GM12864 (cell line): ENCODE measurements at places on chromosomes 1 and 21.

DNA sequence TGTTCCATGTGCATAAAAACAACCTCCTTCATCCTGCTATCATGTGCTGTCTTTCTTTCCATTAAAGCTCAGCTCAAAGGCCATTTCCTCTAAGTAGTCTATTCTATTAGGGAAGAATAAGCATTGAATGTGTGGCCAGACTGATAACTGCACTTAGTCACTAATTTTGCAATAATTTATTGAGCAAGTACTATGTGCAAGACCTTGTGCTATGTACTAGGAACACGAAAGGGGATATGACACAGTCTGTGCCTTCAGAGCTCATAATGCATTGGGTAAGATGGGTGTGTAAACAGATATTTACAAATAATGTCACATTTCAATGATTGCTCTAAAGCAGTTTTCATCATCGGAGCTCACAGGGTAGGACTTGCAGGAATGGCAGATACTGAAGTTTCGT, 54.2 kb downstream of the NMNAT2 start:
- no peak for DNase-seq

DNA sequence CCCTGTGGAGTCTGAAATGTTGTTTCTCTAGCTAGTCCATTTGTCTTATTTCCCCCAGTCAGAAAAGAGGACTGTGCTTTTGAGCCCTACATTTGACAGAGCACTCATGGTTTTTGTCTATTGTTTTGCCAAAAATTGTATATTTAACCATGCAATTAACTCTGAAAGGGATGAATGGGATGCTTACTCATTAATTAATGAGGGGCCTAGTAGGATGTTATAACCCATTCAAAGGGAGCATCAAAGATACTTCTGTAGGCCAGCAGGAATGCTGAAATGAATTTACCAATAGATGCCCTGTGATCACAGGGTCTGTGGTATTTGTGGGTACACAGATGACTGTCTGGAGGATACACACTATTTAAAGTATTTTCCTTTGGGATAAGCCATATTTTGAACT, 147.7 kb downstream of the FCRL5 start:
- DNase-seq, result no peak

- no peak for DNase-seq
Measured at GRCh38 chr1:198747127-198747526, 108.3 kb downstream of the PTPRC start.

DNA sequence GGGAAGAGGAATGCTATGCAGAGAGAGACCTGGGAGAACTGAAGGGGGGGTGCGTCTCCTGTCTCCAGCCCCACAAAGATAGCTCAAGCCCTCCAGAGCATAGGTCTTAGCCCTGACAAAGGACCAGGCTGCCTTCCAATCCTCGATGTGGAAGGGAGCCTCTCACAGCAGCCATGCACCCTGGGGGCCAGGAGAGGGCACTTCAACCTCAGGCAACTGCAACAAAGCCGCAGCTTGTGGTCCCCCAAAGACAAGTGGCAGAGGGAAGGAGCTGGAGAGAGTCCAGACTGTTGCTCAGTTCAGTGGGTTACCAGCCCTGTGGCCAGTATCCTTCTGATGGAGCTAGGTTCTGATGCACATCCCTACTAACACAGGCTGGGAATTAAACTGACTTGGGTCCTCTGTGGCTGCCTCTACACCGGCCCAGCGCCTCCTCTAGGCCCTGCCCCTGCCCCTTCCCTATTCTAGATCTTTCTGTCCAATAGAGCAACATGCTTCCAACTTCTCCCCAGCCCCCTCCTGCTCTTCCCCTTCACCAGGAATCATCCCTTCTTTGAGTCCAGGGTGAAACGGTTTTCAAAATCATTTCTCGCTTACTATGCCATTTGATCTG, 100.7 kb upstream of the SPATA6 start:
- no peak for DNase-seq

DNA sequence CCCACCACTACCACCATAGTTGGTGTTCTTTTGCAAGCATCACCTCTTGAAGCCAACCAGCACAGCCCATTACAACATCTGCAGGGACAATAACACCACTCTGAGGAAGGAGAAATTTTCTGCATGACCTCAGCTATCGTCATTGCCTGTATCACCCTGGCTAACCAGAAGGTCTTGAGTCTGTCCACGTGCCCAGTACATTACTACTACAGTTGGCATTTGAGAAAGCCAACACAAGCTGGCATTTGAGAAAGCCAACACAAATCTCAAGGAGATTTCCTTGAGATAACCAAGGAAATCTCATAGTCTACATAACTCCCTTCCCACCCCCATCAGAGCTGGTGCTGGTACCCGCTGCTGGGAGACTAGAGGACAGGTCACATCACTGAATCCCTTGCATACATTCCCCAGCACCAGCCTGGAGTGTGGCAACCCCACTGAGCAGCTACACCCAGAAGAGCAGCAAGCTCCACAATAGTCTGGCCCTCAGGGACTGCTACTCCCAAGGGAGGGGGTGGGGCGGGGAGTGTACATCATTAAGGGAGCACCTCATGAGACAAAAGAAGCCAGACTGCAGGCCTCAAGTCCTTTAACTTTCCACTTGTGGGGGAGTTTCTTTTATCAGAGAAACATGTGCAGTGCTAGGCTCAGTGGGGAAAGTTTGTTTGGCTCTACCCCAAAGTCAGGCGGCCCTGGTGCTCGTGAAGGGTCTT, 46.0 kb upstream of the GUCA2A start:
- DNase-seq, result no peak

GRCh38 chr1:9143250-9143649, 14.3 kb upstream of the GPR157 start:
- no peak for DNase-seq

DNA sequence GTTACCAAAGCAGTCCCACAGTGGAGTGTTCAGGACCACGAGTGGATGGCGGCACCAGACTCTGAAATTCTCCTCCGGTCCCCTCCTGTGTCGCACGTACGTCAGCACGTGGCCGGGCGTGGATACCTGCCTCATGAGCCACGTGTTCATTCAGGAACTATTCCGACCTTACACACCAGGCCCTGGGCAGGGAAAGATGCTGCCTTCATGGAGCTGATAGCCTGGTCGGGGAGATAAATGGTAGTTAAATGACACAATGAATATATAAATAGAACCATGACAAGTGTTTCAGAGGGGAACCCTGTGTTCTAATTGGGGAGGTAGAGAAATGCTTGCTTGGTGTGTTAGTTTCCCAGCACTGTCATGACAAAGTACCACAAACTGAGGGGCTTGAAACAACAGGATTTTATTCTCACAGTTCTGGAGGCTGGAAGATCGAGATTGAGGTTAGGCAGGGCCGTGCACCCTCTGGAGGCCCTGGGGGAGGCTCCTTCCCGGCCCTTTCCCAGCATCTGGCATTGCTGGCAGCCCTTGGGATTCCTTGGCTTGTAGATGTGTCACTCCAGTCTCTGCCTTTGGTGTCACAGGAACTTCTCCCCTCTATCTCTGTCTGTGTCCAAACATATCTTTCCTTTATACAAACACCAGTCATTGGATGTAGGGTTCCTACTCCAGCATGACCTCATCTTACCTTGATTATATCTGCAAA, 28.9 kb upstream of the GPR137B start:
- no peak for DNase-seq

GRCh38 chr1:145961425-145962156, 2.8 kb downstream of the ANKRD34A start:
- DNase-seq, result no peak

DNA sequence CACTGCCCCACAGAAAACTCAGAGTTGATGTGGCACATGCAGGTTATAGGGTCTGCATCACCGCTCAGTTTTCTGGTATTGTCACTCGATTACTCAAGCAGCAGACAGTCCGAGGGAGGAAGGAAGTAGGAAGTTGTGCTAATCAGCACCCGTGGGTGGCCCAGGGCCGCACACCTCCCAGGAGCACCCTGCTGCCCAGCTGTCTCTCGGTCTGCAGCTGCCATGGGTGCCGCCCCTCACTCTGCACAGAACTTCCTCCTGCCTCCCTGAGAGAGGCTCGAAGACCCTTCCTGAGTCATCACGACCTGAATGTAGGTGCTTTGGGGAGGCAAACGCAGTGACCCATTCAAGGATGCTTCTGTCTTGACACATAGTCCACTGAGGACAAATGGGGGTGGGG, 4.2 kb upstream of the TFF3 start:
- DNase-seq, result no peak

DNA sequence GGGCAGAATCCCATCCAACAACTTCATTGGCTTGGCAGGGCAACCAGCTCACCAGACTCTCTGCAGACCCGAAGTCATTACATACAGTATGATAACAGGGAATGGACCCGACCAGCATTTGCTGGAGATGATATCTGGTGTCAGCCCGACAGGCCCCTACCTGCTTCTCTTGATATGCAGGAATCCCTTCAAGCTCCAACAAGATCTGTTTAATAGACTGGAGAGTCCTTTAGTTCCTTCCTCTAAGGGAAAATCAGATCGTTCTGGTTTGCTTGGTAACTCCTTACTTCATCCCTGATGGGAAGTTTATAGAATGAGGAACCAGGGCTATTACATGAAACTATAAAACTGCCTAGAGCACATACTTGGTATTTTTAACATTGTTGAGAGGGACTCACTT, 61.2 kb downstream of the EDARADD start:
- DNase-seq, result no peak

DNA sequence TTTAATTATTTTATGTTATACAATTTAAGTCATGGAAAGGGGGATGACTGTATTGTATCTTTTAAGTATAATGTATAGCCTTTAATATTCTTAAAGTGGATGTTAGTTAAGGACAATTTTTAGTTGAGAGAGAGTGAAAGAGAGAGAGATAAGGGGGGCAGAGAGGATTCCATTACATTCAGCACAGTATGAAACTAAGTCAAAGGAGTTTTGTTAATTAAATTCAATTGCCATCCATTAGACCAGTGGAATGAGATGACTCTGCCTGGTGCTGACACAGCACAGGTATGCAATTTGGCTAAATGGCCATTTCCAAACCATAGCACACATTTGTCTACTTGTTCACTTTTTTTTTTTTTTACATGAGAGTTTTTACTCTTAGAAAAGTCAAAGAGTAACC, 27.5 kb downstream of the NFIA start:
- no peak for DNase-seq

DNA sequence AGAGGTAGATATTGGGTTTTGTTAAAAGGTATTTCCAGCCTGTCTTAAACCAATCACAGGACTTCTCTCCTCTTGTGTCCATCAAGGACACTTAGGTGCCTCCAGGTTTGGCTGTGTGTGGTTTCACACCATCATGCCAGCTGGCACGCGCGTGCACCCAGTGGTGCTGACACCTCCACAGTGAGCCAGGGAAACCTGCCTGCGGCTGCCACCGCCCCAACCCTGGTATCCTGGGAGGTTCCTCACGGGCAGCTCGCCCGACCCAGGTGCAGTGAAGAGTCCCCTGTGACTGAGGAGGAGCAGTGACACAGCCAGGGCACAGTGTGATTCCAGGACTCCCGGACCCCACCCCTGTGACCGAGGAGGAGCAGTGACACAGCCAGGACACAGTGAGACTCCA, 13.2 kb upstream of the COL6A2 start:
- DNase-seq, result no peak

- no peak for DNase-seq
Measured at GRCh38 chr21:26047279-26047967, 123.1 kb downstream of the APP start.

DNA sequence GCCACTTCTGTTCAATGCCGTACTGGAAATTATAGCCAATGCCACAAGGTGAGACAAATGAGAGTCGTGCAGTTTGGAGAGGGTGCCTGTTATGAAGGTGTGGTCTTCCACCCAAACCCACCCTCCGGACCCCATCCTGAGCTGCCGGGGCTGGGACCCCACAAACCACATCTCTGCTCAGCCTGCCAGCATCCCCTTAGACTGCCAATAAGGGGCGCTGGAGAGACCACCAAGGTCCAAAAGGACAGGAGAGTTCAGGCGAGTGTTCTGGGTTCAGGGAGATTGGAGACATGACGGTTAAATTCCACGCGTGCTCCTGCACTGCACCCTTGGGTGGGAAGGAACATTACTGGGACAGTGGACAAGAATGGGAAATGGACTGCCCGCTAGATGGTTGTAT, 48.7 kb upstream of the COL18A1 start:
- no peak for DNase-seq

- no peak for DNase-seq
Measured at GRCh38 chr1:160997323-160998038, 23.5 kb downstream of the F11R start.

DNA sequence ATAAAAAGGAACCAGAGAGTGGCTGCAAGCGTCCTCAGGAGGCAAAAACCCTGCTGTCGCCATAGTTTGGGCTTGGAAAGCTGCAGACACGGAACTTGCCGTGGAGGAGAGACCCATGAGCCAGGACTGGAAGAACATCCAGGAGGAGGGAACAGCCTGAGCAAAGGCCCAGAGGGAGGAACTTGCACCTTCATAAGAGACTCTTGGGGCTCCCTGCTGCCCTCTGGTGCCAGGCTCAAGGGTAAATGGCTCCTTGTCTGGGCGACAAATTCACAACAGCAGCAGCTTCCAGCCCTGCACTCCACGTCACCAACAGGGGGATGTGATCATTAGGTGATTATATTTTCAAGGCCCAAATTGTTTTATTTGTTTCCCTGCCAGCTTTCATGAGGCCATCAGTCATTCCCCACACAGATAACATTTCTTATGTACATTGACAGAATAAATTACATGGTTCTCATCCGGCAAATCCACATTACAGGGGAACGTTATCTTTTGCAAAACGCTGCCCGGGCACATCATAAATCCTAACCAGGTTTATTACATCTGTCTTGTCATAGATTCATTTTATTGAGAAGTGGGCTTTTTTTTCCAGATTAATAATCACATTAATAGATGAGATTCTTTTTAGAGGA, 143.0 kb upstream of the GRIK3 start:
- DNase-seq, result no peak
